ENCODE measurements at places on chromosomes 12 and 14. TPM values are rescaled to one million over a fixed set of nuclear protein-coding genes. Genes with fewer than 3 reads are reported as not detected.

Gene USP44
- not detected for total RNA-seq

- H3K4me3 ChIP-seq = peak overlapping the region; percentile 89
- H3K36me3 ChIP-seq = no peaks in the 10 kb centered on the region
- H3K27me3 ChIP-seq = peaks cover 13% of the 10 kb centered on the region
- H3K4me1 ChIP-seq = peaks cover 13% of the 10 kb centered on the region
Measured at GRCh38 chr14:53306911-53307310, 153.8 kb upstream of the DDHD1 start.

- H3K36me3 ChIP-seq = peaks cover 40% of the 10 kb centered on the region
- peak overlapping the region; percentile 56 for H3K4me3 ChIP-seq
- H3K4me1 ChIP-seq = peaks cover 69% of the 10 kb centered on the region
Measured at GRCh38 chr14:68147303-68147702, 327.7 kb downstream of the RAD51B start.

DNA sequence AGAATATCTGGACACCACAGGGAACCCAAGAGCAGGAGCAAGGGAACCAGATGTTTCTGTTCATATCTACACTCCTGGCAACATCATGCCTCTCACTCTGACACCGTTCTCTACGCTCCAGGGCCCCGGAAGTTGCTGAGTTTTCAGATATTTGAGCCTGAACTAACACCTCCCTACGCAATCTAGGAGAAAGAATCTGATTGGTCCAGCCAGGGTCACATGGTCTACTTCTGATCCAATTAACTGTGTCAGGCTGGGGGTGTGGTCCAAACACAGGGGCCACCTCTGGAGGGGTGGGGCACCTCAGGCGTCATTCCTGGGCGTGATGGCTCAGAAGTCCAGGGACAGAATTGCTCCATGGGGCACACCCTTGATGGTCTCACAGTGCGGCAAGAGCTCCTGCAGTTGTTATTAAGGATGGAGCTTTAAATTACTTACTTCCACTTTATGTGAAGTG lies 165.5 kb downstream of the PTPN11 start:
- H3K4me1 ChIP-seq = no peaks in the 10 kb centered on the region
- H3K27ac ChIP-seq = no peak overlapping the region
- H3K4me3 ChIP-seq = no peak overlapping the region

Gene TRPV4
- 2.3 TPM for total RNA-seq

Gene ANO2
- total RNA-seq = not detected

Gene ZDHHC22
- not detected for total RNA-seq

DNA sequence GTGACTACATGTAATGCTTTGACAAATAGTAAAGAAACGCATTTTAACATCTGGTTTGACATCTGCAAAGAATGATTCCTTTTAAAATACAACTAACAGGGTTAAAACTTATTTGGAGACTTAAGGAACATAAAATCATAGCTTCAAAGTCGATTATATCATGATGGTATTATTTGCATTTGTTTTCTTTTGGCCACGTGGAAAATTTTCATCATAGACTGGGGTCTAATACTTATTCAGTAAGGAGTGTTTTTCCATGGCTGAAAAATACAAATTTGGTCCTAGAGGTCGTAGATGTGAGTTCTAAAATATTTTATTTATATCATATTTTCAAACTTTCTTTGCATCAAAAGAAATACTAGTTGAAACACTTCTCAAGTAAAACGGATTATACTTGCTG lies 31.5 kb upstream of the LMNTD1 start:
- H3K27me3 ChIP-seq = no peaks in the 10 kb centered on the region
- no peak overlapping the region for H3K27ac ChIP-seq
- DNase-seq = no peak
- H3K4me1 ChIP-seq = peaks cover 23% of the 10 kb centered on the region
- no peak overlapping the region for H3K4me3 ChIP-seq
- H3K36me3 ChIP-seq = peaks cover 21% of the 10 kb centered on the region

Gene HOXC4
- total RNA-seq = 0.35 TPM

- no peaks in the 10 kb centered on the region for H3K4me1 ChIP-seq
- no peak overlapping the region for H3K27ac ChIP-seq
- no peak overlapping the region for H3K4me3 ChIP-seq
- peaks cover 20% of the 10 kb centered on the region for H3K27me3 ChIP-seq
- H3K36me3 ChIP-seq = no peaks in the 10 kb centered on the region
Measured at GRCh38 chr12:94255428-94255827, 107.1 kb downstream of the PLXNC1 start.

Gene GNPTAB
- 37.1 TPM for total RNA-seq

DNA sequence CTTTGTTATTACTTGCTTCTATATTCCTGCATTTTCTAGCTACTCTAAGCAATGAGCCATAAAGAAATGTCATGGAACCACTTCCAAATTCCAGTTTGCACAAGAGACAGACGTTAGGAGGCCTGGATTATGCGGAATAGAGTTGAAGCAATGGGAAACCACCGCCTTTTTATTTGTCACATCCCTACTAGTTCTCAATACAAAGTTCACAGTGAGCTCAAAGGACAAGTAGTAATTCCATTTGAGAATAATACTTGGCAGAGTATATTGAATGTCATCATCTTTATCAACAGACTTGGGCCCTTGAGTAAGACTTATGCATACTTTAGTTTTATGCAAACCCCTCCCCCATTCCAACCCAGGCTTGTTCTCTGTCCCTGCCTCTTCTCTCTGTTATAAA lies 3.7 kb upstream of the SLC15A5 start:
- H3K4me3 ChIP-seq = no peak overlapping the region
- DNase-seq = peak; percentile 0
- no peaks in the 10 kb centered on the region for H3K27me3 ChIP-seq

DNA sequence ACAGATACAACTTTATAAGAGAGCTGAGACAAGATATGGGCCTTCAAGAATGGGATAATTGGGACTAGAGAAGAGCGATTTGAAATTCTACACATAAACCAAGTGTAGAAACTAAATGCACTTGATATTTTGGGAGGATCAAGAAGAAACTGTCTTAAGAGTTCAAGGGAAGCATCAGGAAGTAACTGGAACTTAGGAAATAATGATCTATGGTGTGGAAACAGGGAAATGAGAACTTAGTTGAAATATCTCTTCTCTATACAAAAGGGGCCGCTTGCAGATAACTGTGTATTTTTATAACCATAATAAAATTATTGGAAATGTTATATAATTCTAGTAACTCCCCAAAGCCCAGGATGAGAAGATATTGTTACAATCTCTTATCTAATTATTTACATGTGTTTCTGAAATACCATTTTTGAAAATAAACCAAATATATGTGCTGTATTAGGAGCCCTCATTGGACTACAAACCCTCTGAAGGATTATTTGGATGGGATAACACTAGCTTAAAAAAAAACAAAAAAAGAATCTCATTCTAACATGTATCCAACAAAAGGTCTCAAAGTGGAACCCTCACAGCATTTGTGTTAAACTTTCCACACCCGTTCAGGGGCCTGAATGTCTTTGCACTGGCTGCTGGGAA lies 84.7 kb upstream of the FLRT2 start:
- peaks cover 5% of the 10 kb centered on the region for H3K27me3 ChIP-seq
- no peak for DNase-seq
- H3K36me3 ChIP-seq = no peaks in the 10 kb centered on the region
- H3K4me3 ChIP-seq = no peak overlapping the region

DNA sequence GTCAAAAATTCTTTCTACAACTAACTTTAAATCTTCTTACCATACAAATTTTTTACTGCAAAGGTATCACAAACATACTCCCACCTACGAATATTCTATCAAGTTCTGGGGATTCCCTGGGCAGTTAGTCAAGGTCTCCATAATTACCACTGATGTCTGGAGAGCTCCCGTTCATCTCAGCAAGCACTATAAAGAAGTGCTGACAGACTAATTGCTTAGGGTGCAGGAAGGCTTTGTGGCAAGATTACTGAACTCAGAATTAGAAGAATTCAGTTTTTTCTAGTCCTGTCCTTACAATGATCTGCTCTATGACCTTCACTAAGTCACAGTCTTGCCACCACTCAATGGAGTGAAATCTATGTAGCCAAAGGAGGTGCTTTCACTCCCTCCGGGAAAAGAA lies 61.5 kb downstream of the DUSP16 start:
- H3K36me3 ChIP-seq = no peaks in the 10 kb centered on the region
- H3K27ac ChIP-seq = no peak overlapping the region
- no peaks in the 10 kb centered on the region for H3K27me3 ChIP-seq
- no peak overlapping the region for H3K4me3 ChIP-seq
- DNase-seq = no peak

Gene FOXN4
- total RNA-seq = not detected

DNA sequence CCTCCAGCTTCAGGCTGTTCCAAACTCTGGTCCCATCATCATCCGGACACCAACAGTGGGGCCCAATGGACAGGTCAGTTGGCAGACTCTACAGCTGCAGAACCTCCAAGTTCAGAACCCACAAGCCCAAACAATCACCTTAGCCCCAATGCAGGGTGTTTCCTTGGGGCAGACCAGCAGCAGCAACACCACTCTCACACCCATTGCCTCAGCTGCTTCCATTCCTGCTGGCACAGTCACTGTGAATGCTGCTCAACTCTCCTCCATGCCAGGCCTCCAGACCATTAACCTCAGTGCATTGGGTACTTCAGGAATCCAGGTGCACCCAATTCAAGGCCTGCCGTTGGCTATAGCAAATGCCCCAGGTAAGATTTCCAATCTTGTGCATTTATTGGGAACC lies 3.3 kb downstream of the SP1 start:
- peak overlapping the region; percentile 91 for H3K4me3 ChIP-seq
- peaks cover 51% of the 10 kb centered on the region for H3K4me1 ChIP-seq
- H3K27me3 ChIP-seq = peaks cover 4% of the 10 kb centered on the region
- no peak overlapping the region for H3K27ac ChIP-seq

GRCh38 chr12:68557011-68557730 lies 53.5 kb upstream of the RAP1B start:
- H3K4me3 ChIP-seq = peak overlapping the region; percentile 82
- no peaks in the 10 kb centered on the region for H3K27me3 ChIP-seq
- peak; percentile 86 for DNase-seq

- H3K27ac ChIP-seq = no peak overlapping the region
- H3K4me1 ChIP-seq = no peaks in the 10 kb centered on the region
- no peak overlapping the region for H3K4me3 ChIP-seq
- H3K27me3 ChIP-seq = no peaks in the 10 kb centered on the region
- no peak for DNase-seq
- H3K36me3 ChIP-seq = no peaks in the 10 kb centered on the region
Measured at GRCh38 chr12:24280056-24280842, 330.8 kb upstream of the SOX5 start.

Gene EPYC
- total RNA-seq = not detected

DNA sequence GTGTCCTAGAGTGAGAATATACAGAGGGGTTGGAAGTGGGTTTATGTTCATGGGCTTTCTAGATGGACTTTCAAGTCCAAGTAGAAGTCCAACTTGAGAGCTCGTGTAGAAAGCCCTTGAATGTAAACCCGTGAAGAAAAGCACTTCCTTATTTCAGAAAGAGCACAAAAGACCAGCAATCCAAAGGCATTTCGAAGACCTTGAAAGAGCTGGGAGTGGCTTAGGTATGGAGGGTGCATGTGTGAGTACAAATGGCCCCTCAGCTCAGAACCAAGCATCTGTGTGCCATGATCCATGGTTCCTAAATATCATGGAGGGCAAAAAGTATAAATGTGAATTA lies 160.7 kb downstream of the ETV6 start:
- peaks cover 23% of the 10 kb centered on the region for H3K4me1 ChIP-seq
- H3K27me3 ChIP-seq = no peaks in the 10 kb centered on the region
- H3K4me3 ChIP-seq = no peak overlapping the region
- no peaks in the 10 kb centered on the region for H3K36me3 ChIP-seq
- no peak for DNase-seq

- H3K4me1 ChIP-seq = no peaks in the 10 kb centered on the region
- no peaks in the 10 kb centered on the region for H3K27me3 ChIP-seq
- H3K36me3 ChIP-seq = no peaks in the 10 kb centered on the region
- no peak overlapping the region for H3K4me3 ChIP-seq
Measured at GRCh38 chr12:84919271-84919670, 6.7 kb upstream of the SLC6A15 start.

Gene CLSTN3
- total RNA-seq = 14.6 TPM

DNA sequence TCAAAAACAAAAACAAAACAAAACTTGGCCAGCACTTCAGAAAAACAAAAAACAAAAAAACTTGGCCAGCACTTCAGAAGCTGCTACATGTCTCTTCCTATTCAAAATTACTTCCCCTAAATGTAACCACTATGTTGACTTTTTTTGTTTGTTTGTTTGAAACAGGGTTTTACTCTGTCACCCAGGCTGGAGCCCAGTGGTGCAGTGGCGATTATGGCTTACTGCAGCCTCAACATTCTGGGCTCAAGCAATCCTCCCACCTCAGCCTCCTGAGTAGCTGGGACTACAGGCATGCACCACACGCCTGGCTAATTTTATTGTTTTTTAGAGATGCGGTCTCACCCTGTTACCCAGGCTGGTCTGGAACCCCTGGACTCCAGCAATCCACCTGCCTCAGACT lies 38.0 kb upstream of the PPP4R3A start:
- no peaks in the 10 kb centered on the region for H3K4me1 ChIP-seq
- H3K36me3 ChIP-seq = no peaks in the 10 kb centered on the region
- no peak overlapping the region for H3K4me3 ChIP-seq
- no peak overlapping the region for H3K27ac ChIP-seq
- peaks cover 3% of the 10 kb centered on the region for H3K27me3 ChIP-seq

Gene FITM1
- not detected for total RNA-seq

Gene PTPRQ
- total RNA-seq = 4.8 TPM

- no peaks in the 10 kb centered on the region for H3K36me3 ChIP-seq
- peaks cover 3% of the 10 kb centered on the region for H3K27me3 ChIP-seq
- DNase-seq = no peak
- peaks cover 34% of the 10 kb centered on the region for H3K4me1 ChIP-seq
- H3K4me3 ChIP-seq = no peak overlapping the region
Measured at GRCh38 chr12:116336542-116337065, 59.1 kb upstream of the MED13L start.

Gene TMEM19
- 41.7 TPM for total RNA-seq

DNA sequence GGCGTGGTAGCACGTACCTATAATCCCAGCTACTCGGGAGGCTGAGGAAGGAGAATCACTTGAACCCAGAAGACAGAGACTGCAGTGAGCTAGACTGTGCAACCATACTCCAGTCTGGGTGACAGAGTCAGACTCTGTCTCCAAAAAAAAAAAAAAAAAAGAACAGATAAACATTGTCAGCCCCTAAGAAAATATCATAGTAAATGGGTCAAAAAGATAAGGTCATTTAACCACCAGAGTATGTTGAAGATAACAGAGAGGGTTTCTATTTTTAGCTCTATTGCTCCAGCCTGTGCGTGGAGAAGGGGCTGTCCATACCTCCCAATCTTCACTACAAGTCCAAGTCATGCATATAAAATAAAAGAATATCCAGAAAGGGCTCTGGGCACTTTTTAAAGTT lies 15.4 kb downstream of the LGMN start:
- H3K4me1 ChIP-seq = peaks cover 22% of the 10 kb centered on the region
- H3K4me3 ChIP-seq = no peak overlapping the region
- peaks cover 19% of the 10 kb centered on the region for H3K36me3 ChIP-seq
- no peak for DNase-seq
- no peaks in the 10 kb centered on the region for H3K27me3 ChIP-seq
- H3K27ac ChIP-seq = no peak overlapping the region
